Panc1 (cell line): ENCODE measurements at places on chromosomes 4 and X.

- no peak for DNase-seq
Observed at GRCh38 chr4:5710065-5710960, 688 bp upstream of the EVC start.

DNA sequence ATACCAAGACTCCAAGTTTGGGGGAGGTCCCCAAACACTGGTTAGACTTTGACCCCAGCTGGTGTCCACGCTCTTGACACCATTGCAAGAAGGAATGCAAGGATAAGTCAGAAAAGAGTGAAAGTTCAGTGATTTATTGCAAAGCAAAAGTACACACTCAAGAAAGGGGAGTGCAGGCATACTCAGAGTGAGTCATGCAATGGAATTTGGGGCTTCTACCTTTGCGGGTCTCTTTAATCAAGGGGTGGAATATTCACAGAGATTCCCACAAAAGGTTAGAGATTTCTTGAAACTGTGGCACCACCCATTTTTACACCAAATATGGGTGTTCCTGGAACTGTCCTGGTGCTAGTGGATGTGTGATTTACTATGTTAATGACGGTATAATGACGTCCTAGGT, 5.2 kb upstream of the SMIM10L2A start:
- no peak for DNase-seq

DNA sequence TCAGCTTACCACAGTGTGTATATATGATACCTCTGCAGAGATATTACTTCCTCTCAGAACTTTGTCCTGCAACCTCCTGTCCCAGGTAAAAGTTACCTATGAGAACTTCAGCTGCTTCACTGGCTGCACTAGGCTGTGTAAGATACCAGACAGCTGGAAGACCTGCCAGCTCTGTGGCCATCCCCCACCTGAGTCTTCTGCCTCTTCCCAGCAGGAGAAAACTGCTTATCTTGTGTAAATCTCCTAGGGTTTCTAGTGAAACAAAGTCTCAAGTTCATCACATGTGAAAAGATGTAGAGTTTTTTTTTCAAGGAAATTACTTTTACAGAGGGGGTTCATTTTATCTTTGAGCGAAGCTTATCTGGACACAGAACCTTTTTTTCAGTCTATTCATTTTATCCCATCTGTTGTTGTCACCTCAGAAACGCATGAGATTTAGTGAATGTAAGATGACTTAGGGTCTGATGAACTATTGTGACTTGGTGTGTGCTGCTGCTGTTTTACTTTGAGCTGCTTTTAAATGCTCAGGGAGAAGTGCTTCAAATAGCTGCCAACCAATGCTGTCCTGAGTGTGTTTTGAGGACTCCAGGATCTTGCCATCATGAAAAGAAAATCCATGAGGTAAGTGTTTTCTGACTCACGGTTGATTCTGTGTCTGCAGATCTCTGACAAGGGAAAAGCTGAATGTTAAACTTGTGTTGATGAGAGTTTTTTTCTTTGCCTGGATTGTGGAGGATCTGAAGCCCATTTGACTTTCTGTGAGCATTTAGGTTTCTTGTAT, 187.8 kb downstream of the FRAS1 start:
- no peak for DNase-seq

- DNase-seq, result no peak
Observed at GRCh38 chr4:159685340-159686092, 582.6 kb downstream of the RAPGEF2 start.

DNA sequence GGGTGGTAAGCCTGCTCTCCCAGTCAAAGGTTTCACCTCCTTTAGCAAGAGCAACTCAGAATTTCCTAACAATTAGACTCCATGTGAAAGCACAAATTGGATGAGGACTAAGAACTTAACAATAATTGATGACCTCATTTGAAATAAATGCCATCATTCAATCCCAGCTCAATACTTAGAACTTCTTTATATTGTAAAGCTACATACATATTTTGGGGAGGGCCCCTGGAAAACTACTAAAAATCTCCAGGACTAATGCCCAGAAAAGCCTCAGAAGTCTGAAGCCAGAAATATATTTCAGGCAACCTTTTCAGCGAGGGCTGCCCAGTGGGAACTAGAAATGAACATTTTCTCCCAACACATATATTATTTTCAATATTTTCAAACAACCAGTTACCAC, 38.1 kb downstream of the AMOT start:
- DNase-seq, result no peak
